ENCODE measurements at places on chromosomes 2 and 18. TPM values are rescaled to one million over a fixed set of nuclear protein-coding genes. Genes with fewer than 3 reads are reported as not detected.

EML6 gene
- 1.1 TPM for total RNA-seq

DNA sequence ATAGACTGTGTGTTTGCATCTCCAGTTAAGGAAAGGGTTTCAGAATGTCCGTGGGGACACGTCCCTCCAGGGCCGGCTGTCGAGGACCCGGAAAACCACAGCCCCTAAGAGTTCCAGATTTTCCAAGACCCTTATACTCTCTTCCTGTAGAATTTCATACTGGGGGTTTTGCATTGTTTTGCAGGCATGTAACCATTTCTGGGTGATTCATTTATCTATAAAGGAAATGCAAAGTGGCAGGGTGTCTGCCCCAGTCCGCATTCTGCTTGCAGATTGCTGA, 8.5 kb downstream of the SP9 start:
- H3K36me3 ChIP-seq: peaks cover 12% of the 10 kb centered on the region
- H3K27ac ChIP-seq: no peak overlapping the region
- H3K4me1 ChIP-seq: peaks cover 35% of the 10 kb centered on the region

DNAJC27 gene
- 4.9 TPM for total RNA-seq

DNA sequence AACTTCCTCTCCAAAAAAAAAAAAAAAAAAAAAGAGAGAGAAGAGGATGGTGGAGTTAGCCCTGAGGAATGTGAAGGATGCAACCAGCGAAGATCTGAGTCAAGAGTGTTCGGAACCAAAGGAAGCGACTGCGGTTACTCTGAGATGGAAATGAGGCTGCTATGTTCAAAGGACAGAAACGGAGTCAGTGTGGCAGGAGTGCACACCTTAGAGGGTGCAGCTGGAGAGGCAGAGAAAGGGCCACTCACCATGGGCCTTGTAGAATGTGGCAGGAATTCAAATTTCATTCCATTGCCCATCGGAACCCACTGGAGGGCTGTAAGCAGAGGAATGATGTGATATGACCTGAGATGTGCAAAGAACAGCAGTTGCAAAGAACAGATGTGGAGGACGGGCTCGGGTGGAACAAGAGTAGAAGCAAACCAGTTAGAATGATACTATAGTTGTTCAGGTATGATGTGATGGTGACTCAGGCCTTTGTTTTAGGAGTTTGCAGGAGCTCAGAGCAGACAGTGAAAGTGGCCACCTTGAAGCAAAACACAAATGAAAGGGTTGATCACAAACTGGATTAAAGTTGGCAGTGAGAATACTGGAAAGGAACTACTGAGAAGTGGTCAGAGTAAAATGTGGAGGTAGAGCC, 22.6 kb downstream of the ITGA6 start:
- peak overlapping the region; percentile 7 for H3K27ac ChIP-seq
- H3K4me3 ChIP-seq: no peak overlapping the region
- no peak for DNase-seq
- no peaks in the 10 kb centered on the region for H3K36me3 ChIP-seq
- H3K27me3 ChIP-seq: no peaks in the 10 kb centered on the region

DNA sequence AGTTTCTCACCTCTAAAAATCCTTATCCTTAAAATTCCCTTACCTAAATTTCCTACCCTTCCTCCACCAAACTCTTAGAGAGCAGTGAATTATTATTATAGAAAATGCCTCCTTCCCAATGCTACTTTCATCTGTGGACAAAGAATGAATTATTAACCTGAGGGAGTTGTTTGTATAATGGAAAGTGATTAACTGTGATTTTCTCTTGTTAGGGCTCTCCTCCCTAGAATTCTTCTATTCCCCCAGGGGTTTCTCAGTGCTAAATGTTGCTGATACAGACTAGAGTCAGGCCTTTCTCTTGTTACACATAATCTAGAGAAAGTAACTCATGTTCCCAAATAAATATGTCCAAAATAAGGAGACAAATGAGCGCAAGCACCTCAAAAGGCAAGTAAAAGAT, 23.3 kb downstream of the EPB41L5 start:
- DNase-seq: no peak
- no peak overlapping the region for H3K27ac ChIP-seq

SCN2A gene
- not detected for total RNA-seq

- no peaks in the 10 kb centered on the region for H3K27me3 ChIP-seq
- no peak overlapping the region for H3K27ac ChIP-seq
Measured at GRCh38 chr18:76908277-76908676, 85.9 kb downstream of the ZNF236 start.

- no peak overlapping the region for H3K27ac ChIP-seq
- no peaks in the 10 kb centered on the region for H3K4me1 ChIP-seq
- no peaks in the 10 kb centered on the region for H3K27me3 ChIP-seq
- peaks cover 4% of the 10 kb centered on the region for H3K36me3 ChIP-seq
Measured at GRCh38 chr18:30465096-30465495, 577.4 kb downstream of the DSC3 start.

- H3K4me3 ChIP-seq: peak overlapping the region; percentile 88
- peak overlapping the region; percentile 97 for H3K27ac ChIP-seq
- H3K27me3 ChIP-seq: no peaks in the 10 kb centered on the region
- H3K36me3 ChIP-seq: peaks cover 13% of the 10 kb centered on the region
- DNase-seq: no peak
Measured at GRCh38 chr18:77061946-77062517, 70.6 kb downstream of the MBP start.

DNA sequence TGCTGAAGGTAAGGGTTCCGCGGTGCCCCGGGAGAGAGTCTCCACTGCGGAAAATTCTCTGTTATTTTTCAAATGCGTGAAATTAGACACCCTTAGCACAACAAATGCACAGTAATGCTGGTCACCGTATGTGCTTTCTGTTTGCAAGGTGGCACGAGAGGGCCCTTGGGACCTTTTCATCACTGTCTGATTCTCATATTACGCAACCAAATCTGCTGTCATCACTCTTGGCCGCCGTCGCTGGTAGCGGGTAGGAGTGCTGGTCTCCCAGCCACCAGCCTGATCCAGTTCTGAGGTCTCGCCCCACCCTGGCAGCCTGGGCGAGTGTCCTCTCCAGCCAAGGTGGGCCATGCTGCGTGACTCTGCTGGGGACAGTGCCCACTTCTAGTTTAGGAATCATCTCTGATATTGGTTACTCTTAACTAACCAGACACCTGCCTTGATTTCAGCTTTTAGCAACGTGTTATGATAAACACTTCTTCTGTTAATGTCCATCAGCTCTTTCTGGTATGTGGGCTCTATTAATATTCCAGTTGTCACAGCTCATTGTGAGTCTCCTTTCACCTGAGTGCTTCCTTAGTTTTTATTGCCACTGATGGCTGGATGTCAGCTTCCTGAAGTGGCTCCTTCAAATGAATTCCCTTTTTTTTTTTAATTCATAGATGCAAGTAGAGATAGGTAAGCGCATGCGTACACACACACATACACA, 199.4 kb downstream of the GBX2 start:
- H3K4me3 ChIP-seq: no peak overlapping the region
- no peak overlapping the region for H3K27ac ChIP-seq
- DNase-seq: no peak
- H3K27me3 ChIP-seq: no peaks in the 10 kb centered on the region

GRCh38 chr2:73838889-73839534, 10.3 kb downstream of the STAMBP start:
- no peak for DNase-seq
- no peak overlapping the region for H3K4me3 ChIP-seq
- H3K4me1 ChIP-seq: peaks cover 35% of the 10 kb centered on the region
- peaks cover 16% of the 10 kb centered on the region for H3K36me3 ChIP-seq
- H3K27me3 ChIP-seq: no peaks in the 10 kb centered on the region

LIMS2 gene
- not detected for total RNA-seq

DNA sequence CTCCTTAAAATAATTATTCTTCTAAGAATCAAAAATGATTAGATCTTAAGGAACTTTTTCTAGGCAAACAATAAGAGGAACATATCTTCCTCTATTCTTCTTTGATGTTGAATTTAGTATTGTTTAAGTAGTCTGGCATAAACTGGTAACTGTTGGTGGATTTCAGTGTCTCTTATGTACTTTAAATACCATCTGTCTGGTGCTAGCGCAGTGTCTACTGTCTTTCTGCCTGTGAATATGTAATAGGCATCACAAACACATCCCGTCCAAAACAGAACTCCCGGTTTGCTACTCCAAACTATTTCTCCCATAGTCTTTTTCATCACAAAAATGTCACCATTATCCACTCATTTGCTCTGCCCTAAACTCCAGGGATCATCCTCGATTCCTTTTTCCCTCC, 281.7 kb downstream of the PHLPP1 start:
- no peaks in the 10 kb centered on the region for H3K4me1 ChIP-seq
- H3K4me3 ChIP-seq: no peak overlapping the region

WIPF1 gene
- 284 TPM for total RNA-seq

DNA sequence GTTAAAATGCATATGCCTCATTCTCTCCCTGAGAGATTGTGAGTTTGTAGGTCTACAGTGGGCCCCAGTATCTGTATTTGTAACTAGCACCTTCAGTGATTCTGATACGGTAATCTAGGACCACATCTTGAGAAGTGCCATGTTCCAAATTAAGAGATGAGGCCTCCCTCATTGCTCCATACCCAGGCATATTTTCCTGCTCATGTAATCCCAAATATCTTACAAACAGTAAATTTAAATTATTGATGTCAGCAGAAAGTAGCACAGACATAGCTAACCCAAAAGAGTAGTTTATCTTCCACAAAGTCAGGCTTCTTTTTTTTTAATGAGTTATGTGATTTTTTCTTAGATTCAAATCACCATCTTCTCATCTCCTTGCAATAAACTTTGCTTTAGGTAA, 263.8 kb downstream of the SETBP1 start:
- H3K4me3 ChIP-seq: no peak overlapping the region
- H3K4me1 ChIP-seq: peaks cover 24% of the 10 kb centered on the region
- no peaks in the 10 kb centered on the region for H3K27me3 ChIP-seq
- no peaks in the 10 kb centered on the region for H3K36me3 ChIP-seq
- no peak overlapping the region for H3K27ac ChIP-seq
- no peak for DNase-seq

- DNase-seq: no peak
- peaks cover 27% of the 10 kb centered on the region for H3K27me3 ChIP-seq
- H3K27ac ChIP-seq: no peak overlapping the region
- no peaks in the 10 kb centered on the region for H3K4me1 ChIP-seq
Measured at GRCh38 chr2:206535260-206535986, 92.1 kb downstream of the ADAM23 start.

GRCh38 chr2:206984206-206984605, 44.9 kb downstream of the CPO start:
- no peaks in the 10 kb centered on the region for H3K27me3 ChIP-seq
- DNase-seq: no peak
- H3K36me3 ChIP-seq: no peaks in the 10 kb centered on the region
- no peak overlapping the region for H3K27ac ChIP-seq

GRCh38 chr2:209416913-209417312, 6.9 kb upstream of the MAP2 start:
- no peak overlapping the region for H3K27ac ChIP-seq
- no peak overlapping the region for H3K4me3 ChIP-seq
- H3K27me3 ChIP-seq: no peaks in the 10 kb centered on the region
- no peak for DNase-seq

- DNase-seq: no peak
- peaks cover 8% of the 10 kb centered on the region for H3K36me3 ChIP-seq
- peak overlapping the region; percentile 73 for H3K4me3 ChIP-seq
- H3K27ac ChIP-seq: no peak overlapping the region
Measured at GRCh38 chr2:235492850-235493344, 946 bp upstream of the AGAP1 start.

Data from natural killer cell treated with Interleukin-12 subunit alpha and Interleukin-12 subunit beta and Interleukin-15 and Interleukin-18, amount 100 ng/mL, for 72 hours (primary cell).